ENCODE measurements at places on chromosomes 3 and 15.

DNA sequence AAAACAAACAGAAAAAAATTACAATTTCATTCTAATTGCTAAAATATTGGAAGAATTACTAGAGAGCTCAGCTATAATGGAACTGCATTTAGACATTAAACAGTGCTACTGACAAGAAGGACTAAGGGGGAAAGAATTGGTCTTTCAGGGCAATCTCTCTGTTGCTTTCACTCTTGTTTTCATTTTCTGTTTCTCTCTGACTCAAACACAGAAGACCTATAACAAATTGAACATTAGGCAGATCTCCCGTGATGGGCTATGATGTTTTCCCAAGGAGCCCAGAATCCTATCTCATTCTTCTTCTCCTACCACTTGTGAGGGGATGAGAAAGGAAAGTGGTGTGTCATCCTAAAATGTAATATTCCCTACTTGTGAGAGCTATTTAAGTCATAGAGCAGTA is 358.0 kb upstream of the TGFBR2 start:
- peak; percentile 5 for DNase-seq

DNA sequence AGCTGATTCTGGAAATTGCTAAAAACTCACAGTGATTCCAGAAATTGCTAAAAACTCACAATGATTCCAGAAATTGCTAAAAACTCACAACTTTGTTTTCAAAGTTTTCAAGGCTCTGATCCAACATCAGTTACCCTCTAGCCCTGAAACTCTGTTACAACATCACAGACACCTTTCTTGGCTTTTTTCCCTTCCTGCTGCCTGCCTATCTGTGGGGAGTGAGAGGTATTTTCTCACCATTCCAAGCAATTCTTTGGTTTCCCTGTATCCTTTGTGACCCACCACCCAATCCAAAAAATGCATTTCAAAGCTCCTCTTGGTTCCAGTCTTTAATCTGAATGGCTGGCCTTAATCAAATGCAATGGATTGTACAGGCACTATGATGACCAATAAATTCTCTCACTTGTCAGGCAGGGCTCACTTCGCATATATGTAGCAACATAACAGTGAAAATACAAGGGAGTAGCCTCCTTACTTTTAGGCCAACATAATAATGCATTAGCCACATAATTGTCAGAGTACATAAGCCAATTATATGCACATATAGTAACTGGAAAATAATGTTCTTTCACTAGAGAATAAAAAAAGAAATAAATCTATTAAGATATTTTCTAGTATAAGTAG is 1139.0 kb downstream of the ROBO2 start:
- no peak for DNase-seq

DNA sequence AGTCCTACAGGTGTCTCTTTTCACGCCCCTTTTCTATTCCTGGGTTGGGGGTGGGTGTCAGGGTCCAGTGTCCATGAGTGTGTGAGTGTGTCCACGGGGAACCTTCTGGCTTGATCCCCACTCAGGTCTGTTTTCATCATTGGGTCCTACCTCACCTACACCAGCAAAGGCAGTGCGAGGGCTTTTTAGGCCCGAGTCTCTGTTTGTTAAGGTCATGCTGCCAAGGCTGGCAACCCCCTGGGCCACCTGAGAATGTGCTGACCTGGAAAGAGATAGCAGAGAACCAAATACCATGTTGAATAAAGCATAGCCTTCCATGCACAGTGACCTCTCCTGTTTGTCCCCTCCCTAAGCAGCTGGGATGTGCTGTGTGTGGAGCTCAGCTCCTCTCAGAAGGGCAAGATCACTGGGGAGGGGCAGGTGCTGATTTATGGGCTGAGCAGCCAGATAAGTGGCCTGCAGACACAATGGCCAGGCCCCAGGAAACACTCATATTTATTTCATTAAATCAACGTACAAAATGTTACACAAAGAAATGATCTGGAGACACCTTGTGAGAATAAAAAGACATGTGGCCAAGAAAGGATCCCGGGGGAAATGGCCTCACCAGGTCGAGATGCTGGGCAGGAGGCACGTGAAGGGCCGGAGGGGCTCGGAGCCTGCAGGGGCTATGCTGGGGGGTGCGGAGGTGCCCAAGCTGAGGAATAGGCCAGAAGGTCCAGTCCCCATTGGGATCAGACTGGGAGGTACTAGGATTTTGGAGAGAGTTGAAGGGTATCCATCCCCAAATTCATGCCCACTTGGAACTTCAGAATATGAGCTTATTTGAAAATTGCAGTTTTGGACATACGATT is 36.1 kb downstream of the RAB6B start:
- DNase-seq = no peak

DNA sequence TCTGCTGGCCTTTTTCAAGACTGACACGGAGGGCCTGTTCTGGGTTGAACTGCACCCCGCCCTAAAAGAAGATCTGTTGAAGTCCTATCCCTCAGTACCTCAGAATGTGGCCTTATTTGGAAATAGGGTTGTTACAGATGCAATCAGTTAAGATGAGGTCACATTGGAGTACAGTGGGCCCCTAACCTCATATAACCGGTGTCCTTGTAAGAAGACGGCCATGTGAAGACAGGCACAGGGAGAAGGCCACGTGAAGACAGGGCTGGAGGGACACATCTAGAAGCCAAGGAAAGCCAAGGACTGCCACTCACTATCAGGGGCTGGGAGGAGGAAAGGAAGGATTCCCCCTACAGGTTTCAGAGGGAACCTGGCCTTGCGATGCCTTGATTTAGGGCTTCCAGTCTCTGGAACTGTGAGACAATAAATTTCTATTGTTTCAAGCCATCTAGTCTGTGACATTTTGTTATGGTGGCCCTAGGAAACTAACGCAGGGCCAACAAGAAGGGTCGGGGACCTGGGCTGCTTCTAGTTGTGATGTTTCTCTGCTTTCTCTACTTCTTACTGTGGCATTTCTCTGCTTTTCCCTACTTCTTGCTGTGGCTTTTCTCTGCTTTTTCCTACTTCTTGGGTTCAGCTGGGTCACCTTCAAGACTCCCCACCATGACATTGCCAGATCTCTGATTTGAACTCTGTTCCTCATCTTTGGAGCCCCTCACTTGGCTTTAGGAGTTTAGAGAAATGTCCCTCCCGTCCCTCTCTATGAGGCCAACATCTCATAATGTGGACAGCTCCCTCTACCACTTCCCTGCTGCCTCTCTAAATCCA is 4.8 kb upstream of the CCDC174 start:
- peak; percentile 42 for DNase-seq

DNA sequence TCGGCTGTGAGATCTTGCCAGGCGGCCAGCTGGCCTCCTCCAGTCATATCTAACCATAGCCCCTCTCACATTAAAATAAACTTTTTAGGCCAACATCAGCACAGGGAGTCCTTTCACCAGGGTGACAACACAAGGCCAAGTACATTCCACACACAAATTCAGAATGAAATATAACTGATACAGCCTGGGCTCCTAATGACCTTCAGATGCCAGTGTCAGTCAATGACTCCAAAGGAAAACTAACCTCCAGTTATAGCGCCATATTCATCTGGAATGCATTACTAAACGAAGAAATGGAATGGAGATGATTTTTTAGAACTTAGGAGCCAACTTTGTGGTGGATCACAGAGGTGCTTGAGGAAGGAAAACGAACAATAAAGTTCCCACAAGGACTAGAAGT is 205.4 kb downstream of the GREM1 start:
- DNase-seq = no peak

GRCh38 chr3:159443266-159443665 is 545.4 kb upstream of the IL12A start:
- DNase-seq = no peak

DNA sequence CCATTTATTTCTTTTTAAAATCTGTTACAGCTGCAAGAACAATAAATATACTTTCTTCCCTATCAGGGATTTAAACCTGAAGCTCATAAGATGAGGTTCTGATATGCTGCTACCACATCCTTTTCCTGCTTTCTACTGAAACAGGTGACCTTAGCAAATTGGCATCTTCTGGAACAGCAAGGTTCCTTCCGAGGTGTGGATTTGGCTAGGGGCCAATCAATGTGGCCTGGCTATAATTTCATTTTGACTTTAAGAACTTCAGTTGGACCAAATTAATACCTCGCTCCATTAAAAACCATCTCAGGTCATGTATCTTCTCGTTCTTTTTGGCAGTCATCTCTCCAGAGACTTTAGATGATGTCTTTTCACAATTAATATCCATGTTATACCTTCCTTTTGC is 53.4 kb upstream of the C3orf80 start:
- DNase-seq = no peak

- no peak for DNase-seq
Measured at GRCh38 chr3:152849996-152850578, 15.2 kb downstream of the P2RY1 start.

DNA sequence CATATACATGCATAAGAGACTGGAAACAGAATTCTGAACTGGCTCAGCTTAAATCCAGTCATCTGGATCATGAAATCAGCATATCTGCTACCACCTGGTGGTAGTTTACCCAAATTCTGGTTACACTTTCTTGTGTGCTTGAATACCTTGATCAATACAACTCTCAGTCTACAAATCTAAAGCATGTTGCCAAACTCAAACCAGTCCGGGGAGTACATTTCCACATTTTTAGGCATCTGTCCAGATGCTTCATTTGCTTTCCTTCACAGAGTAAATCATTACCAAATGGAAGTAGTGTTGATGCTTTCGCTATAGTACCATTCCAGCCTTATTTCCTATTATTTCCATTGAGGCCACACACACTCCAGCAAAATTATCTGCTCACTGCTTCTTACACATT is 126.4 kb downstream of the P2RY1 start:
- peak; percentile 55 for DNase-seq

DNA sequence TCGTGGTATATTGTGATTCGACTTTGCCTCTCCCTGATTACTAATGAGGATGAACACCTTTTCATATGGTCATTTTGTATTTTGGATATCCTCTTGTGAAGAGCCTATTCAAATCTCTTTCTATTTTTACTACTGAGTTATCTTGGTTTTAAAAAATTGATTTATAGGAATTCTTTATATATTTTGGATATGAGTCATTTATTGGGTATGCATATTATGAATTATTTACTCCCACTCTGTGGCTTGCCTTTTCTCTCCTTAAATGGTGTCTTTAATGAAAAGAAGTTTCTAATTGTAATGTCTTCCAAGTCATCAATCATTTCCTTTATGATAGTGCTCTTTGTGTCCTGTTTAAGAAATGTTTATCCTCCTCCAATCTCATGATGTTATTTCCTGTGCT is 191.5 kb upstream of the DPH6 start:
- no peak for DNase-seq

DNA sequence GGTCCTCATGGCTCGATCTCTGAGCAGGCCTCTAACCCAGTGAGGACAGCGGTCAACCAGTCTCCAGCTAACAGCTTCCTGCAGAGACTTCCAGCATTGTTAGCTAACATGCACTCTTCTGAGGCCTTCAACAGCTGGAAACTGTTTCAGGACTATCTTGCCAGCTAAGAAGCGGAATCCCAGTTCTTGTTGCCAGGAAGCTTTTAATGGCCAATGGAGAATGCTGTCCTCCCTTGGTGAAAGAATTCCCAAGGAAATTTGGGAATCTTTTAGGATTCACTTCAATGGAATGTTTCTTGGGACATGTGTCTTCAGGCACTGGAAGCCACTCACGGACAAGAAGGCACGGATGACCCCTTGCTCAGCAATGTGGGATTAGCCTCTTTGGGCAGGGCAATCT is 91.7 kb downstream of the CEMIP start:
- no peak for DNase-seq

GRCh38 chr3:183122257-183122932 is 23.1 kb upstream of the MCCC1 start:
- peak; percentile 62 for DNase-seq

DNA sequence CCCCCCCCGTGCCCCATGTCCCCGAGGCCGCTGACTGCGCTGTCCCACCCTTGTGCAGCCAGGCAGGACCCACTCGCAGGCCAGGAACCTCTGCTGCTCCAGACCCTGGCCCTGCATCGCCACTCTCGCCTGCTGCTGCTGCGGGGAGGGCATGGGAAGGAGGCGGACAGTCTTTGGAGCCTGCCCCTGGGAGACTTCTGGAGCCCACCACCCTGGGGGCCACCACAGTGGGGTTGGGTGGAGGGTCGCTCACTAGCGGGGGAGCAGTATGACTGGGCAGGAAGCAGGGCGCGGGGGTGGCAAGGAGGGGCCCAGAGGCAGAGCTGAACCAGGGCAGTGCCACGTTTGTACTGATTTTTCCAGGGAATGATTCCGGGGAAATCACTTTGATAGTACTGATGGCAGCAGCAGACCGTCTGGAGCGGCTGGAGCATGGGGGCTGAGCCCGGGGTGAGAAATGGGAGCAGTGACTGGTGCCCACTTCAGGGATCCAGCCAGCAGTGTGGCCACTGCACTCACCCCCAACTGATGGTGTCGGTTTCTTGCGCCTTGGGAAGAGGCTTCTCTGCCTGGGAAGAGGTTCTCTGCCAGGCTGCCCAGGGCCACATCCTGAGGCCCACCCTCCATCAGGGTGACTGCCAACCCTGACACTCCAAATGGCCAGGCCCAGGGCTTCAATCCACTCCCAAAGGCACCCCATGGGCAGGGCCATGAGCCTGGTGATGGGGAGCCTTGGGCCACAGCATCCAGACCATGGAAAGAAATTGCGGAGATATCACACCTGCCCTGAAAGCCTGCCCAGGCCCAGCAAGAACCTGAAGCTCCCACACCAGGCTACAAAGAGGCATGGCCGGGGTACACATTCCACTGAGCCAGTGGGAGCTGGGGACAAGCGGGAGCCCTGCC is 53.7 kb downstream of the LSAMP start:
- no peak for DNase-seq

DNA sequence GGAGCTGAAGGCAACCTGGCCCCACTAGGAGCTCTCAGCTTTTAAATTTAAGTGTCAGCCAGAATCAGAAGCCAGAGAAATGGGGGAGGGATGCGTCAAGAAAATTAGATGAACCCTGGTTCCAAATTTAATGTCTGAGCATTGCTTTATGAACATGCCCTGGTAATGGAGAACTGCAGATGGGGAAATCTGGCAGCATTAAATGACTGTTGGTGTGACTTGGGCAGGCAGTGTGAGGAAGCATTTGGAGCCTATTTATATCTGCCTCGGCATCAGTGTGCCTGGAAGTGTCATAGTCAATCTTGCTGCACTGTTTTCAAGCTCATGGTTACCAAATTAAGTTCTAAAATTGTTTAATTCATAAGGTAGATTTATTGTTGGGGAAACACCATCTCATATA is 29.0 kb downstream of the NME9 start:
- no peak for DNase-seq

- DNase-seq = peak; percentile 36
Measured at GRCh38 chr3:116863822-116864589, 154.4 kb downstream of the TUSC7 start.

GRCh38 chr3:105860641-105861040 is 8.2 kb downstream of the CBLB start:
- DNase-seq = no peak

- peak; percentile 65 for DNase-seq
Measured at GRCh38 chr15:48794697-48795134, 16.2 kb downstream of the CEP152 start.

DNA sequence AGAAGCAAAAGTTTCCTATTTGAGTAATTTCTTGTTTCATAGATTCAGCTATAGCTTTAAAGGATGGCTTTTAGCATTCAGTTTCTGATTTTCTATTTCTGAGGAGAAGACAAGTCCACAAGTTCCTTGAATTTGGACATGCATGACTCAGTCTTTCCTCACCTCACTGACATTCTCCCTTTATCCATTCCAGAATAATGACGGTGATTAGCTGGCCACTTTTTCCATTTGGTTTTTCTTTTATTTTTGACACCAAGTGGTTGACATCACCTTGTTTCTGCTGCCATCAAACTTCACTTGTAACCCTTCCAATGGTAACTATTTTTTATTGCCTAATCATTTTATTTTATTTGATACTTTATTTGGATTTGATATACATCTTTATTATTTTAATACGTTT is 404.4 kb upstream of the KCNMB2 start:
- no peak for DNase-seq

Measured in small intestine (tissue), 16 donors.